ENCODE measurements at places on chromosomes 11 and 22.
A peak's percentile ranks its signal among the peaks of the same experiment; 100 is the strongest.

DNA sequence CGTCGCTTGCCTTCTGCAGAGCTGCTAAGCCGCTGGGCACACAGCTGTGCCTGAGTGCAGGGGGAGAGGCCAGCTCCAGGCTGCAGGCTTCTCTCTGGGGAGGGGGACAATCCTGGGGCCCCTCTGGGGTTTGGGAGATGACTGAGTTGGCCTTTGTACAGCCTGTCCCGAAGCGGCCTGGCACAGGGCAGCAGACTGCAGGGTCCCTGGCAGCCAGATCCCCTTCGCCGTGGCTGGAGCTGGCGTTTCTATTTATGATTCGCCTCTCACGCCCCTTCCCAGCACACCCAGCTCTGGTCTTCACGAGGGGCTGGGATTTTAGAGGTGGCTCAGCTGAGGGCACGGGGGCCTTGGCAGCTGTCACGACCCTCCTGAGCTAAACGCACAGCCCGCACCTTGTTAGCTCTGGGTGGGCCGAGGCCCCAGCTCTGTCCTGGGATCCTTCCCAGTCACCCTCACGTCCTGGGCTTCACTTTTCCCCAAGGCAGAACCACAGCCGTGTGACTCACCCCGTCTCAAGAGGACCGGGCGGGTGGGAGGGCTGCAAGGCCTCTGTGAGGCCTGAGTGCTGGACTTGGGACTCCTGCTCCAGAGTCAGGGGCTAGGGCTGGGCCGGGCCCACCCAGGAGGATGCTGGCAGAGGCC is 18.4 kb downstream of the OSBPL5 start:
- DNase-seq: peak; percentile 88

DNA sequence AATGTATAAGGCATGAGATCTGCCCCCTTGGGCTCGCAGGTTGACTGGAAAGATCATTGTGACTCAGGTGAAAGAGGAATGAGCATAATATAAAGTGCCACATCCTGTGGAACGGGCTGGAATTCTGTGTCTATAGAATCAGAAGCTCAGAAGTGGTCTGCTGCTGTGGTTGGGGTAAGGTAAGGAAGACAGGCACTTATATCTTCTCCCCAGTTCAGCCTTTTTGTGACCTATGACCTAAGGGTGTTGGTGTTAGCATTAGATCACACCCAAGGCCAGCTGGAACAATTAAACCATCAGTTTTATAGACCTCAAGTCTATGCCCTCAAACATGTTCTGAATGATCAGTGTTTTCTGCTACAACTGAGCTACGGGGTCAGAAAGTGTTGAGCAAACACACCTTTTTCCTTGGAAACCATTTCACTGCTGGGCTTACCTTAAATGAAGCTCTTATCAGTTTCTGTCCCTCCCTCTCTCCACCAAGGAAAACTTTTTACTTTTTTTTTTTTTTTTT is 15.7 kb upstream of the POU2AF3 start:
- DNase-seq: no peak

DNA sequence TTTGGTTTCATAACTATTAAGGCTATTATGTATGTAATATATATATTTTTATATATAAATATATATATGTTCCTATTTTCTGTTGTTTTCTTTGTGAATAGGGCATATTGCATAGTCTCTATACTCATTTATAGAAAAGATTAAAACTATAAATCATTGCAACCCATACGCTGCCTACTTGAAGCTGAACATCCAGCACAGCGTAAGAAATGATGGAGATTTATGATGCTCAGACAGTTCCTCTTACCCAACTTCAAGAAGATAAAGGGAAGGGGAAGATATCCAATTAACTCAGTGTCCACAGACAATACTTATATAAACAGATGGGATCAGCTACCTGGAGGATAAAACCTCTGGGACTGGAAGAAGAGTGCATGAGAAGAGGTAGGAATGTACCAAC is 791.7 kb downstream of the FAM181B start:
- DNase-seq: no peak

- no peak for DNase-seq
These were observed 60.1 kb downstream of the SOX6 start for GRCh38 chr11:16296273-16296672.

DNA sequence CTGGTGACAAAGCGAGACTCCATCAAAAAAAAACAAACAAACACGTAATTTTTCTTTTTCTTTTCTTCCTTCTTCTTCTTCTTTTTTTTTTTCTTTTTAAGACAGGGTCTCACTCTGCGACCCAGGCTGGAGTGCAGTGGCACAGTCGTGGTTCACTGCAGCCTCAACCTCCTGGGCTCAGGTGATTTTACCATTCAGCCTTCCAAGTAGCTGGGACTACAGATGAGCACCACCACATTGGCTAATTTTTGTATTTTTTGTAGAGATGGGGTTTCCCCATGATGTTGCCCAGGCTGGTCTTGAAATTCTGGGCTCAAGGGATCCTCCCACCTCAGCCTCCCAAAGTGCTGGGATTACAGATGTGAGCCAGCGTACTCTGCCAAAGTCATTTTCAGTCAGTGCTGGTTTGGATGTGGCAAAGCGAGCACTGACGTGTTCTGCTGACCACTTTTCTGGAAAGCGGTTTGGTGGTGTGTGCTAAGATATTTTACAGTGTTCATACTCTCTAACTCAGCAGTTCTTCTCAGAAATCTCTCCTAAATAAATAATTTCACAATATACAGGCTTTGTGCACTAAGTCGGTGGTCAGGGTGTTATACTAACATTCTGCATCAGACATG is 10.7 kb downstream of the FAM118A start:
- DNase-seq: no peak

All from ELR (cell line).